ENCODE measurements at places on chromosomes 2 and 18. TPM values are rescaled to one million over a fixed set of nuclear protein-coding genes. Genes with fewer than 3 reads are reported as not detected.

DNA sequence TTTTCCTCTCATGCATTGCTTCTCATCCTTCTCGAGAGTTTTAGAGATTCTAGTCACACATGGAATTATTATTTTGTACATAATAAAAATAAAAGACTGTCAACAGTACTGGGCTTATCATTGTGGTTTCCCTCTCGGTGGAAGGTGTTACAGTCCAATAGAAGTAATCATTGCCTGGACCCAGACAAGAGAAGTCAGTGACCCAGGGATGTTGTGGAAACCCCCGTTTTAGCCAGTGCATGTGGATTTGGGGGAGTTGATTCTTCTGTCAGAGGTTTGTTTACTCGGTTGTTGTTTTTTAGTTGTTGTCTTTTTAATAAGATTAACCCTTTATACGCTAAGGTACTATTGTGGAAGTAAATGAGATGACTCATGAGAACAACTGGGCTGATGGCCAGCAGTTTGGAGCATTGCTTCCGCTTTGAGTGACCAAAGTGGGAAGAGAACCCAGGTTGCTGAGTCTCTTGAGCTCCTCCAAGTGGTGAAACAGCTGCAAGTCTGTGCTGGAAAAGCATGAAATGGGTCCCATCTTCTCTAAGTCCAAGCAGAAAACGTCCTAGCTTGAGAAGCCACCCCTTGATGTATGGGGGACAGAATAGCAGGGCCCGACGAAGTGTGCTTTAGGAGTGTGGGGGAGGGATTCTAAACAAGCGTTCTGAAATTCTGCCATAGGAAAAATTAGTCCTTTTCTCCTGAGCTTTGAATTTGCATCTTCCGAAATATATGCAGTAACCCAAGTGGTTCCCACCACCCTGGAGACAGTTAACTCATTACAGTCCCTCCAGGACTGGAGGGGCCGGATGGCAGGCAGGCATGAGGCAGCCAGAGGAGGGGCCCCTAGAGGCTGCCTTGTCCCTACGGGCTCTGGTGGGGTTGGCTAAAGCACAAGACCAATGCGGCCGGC lies 61.8 kb upstream of the GPR45 start:
- DNase-seq = no peak

DNA sequence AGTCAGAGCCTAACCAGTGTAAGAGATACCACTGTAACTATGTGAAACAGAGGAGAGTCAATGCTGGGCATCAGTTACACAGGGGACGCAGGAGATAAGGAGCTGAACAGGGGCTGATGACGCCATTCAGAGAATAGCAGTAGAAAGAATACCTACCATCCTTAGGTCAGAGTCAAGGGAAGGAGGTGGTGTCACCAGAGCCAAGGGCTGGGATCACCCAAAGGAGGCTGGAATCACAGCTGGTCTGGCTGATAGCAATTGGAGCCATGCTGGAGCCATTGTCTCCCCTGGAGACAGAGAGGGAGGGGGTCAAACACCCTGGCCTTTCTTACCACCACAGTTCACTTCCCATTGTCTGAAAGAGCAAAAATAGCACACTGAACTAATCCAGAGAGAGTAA lies 37.3 kb upstream of the C18orf32 start:
- no peak for DNase-seq

The CFC1 gene
- not detected for total RNA-seq

- no peak for DNase-seq
These were observed 19.4 kb downstream of the ANTXR1 start for GRCh38 chr2:69032336-69032735.

The TYMS gene
- total RNA-seq = 3.3 TPM
